ENCODE measurements at places on chromosomes 7 and 10.

- no peak for DNase-seq
Observed at GRCh38 chr10:69068549-69068948, 19.4 kb upstream of the SRGN start.

GRCh38 chr7:41942468-41943093 is 239.7 kb upstream of the INHBA start:
- DNase-seq: no peak

DNA sequence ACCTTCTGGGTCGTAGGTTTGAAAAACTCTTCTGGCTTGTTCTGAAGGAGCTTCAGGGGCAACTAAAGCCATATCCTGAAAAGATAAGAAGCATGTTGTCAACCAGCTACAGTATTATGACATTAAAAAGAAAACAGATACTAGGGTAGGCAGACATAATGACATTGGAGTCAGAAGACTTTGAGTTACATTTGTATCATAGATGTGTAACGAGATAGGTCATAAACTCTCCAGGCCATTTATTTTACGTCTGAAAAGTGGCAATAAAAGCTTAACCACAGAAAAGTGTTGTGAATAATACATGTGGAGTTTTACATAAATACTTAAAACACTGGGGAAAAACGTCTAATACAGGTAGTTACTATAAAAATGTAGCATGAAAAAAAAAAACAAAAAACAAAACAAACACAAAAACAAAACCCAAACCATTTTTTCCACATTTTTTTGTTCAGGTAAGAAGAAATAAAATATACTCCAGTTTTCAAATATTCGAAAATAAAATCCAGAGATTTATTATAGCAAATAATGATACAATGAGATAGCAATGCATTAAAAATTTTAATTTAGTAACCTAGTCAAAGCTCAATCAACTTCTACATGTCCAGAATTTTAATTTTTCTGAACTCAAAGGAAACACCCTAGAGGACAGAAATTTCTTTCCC is 64.1 kb downstream of the MINDY3 start:
- no peak for DNase-seq

- DNase-seq: no peak
Observed at GRCh38 chr7:89123871-89124270, 328.3 kb upstream of the TEX47 start.

GRCh38 chr10:63585041-63585440 is 63.8 kb downstream of the REEP3 start:
- no peak for DNase-seq

GRCh38 chr10:84329196-84329611 is 815 bp downstream of the CCSER2 start:
- peak; percentile 58 for DNase-seq

DNA sequence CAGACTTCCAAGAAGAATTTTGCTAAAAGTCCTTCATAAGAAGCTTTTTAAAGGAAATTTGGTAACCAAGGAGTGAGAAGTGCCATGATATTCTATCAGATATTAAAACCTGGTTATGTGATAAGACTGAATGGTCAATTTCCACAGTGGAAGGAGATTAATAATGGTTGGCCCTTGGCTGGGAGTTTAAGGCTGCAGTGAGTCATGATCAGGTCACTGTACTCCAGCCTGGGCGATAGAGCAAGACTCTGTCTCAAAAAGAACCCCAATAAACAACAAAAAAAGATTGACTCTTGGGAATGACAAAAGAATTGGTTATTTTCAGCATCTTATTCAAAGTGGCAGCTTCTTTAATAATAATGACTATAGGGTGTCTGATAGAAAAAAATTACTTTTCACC is 37.2 kb downstream of the EXOC4 start:
- DNase-seq: no peak

GRCh38 chr7:711093-711921 is 15.2 kb upstream of the DNAAF5 start:
- DNase-seq: no peak

- no peak for DNase-seq
Observed at GRCh38 chr10:24455447-24455846, 246.5 kb downstream of the KIAA1217 start.

DNA sequence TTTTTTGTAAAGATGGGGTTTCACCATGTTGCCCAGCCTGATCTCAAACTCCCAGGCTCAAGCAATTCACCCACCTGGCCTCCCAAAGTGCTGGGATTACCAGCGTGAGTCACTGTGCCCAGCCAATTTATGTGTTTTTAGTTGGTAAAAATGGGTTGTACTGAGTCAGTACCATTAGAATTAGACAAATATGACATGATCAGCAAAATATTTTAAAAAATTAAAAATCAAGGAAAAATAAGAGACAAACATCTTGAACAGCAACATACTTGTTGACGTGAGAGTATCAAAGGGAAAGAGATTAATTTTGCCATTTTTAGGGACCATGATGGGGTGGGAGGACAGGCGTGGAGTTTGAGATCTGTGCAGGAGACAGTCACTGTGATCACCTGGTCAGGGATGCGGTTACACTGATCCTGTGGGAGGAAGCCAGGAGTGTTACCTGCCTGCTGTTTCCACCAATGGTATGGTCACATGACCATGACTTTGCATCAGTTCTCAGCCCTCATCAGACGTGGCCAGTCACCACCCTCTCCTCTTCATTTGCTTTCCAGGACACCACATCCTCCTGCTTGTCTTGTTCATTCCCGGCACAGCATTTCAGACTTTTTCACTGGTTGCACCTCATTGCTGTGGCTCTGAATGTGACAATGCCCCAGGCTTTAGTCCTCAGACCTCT is 29.2 kb upstream of the ENO4 start:
- DNase-seq: no peak

- no peak for DNase-seq
Observed at GRCh38 chr10:123327450-123327849, 173.2 kb downstream of the BUB3 start.

- no peak for DNase-seq
Observed at GRCh38 chr10:81963606-81964005, 88.6 kb downstream of the NRG3 start.

GRCh38 chr7:151010307-151011096 is 13.8 kb downstream of the ATG9B start:
- peak; percentile 34 for DNase-seq

- peak; percentile 53 for DNase-seq
Observed at GRCh38 chr10:70576803-70577517, 25.6 kb downstream of the PRF1 start.

DNA sequence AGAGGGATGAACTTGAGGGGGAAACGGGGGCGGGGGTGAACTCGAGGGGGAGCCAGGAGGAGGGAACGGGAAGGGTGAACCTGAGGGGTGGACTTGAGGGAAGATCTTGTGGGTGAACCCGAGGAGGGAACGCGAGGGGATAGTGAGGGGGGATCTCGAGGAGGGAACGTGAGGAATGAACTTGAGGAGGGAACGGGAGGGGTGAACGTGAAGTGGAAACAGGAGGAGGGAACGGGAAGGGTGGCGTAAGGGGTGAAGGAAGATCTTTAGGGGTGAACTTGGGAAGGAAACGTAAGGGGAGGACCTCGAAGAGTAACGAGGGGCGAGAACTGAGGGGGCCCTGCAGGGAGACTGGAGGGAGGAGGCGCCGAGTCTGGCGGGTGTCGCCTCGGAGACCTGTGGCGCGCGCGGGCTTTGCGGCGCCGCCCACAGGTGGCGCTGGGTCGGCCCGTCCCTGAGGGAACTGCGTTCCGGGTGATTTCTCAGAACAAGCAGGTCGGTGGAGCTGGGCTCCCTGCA is 651 bp downstream of the MYO3A start:
- DNase-seq: no peak

DNA sequence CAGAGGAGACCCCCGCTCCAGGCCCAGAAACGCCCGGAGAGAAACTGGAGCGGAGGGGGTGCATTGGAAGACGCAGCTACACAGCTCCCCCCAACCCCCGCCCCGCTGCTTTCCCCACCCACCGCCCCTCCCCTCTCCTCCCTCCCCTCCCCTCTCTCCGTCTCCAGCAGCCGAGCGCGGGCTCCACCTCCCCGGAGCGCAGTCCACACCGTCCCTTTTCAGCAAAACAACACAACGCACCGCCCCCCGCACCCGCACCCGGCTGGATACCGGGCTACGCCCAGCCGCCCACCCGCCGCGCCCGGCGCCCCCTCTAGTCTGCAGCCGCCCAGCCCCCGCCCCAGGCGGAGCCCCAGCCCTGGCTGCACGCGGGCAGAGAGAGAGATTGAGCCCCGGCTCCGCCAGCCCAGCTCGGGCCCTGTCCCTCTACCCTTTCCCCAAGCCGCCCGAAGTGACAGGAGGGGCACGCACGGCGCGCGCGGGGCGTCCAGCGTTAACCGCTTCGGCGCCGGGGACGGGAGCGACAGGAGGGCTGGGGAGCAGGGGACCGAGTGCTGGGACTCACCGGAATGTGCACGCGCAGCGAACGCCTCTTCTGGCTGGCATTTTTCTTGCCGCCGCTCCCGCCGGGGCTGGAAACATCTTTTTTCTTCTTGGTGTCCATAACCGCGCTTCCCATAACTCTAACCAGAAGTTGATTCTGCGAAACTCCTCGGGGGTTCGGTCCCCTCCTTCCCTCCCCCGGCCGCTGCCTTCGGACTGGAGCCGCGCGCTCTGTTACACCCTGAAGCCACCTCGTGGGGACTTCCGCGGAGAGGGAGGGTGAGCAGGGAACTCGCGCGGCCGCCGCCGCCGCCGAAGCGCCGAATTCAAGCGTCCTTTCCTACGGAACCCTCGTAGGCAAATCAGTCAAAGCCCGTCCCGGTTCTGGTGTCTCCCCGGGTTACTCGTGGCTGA is 695 bp downstream of the PRKAG2 start:
- peak; percentile 88 for DNase-seq

- no peak for DNase-seq
Observed at GRCh38 chr10:19658131-19658530, 158.1 kb upstream of the PLXDC2 start.

- DNase-seq: no peak
Observed at GRCh38 chr10:124296813-124297788, 121.6 kb downstream of the OAT start.

GRCh38 chr7:87635921-87636320 is 7.7 kb downstream of the RUNDC3B start:
- no peak for DNase-seq

GRCh38 chr10:79995979-79996634 is 47.2 kb upstream of the SFTPD start:
- no peak for DNase-seq

DNA sequence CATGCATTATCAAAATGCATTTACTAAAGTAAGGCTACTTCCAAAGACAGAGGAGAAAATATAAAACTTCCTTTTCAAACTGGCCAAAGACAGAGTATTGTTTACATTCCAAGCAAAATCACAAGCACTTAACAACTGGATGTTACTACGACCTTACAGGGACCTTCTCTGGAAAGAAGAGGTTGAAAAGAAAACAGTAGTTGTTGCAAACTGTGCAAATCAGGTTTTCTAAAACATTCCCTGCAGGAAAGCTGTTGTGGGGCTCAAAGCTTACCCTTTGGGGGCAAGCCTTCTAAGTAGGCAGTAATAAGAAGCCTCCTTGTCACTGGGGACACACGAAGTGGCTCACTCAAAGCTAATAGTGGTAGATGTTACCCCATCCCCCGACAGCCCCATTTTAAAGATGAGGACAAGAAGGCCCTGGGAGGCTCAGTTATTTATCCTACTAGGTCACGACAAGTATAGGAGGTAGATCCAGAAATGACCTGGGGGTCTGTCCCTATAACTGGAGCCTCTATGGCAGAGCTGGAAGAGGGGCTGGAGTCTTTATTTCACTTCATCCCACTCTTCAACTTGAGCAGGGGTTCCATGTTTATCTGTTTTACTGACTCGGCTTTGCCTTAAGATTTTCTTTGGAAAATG is 46.6 kb downstream of the ATXN7L1 start:
- no peak for DNase-seq

GRCh38 chr7:22610951-22611757 is 111.2 kb upstream of the STEAP1B start:
- DNase-seq: no peak

DNA sequence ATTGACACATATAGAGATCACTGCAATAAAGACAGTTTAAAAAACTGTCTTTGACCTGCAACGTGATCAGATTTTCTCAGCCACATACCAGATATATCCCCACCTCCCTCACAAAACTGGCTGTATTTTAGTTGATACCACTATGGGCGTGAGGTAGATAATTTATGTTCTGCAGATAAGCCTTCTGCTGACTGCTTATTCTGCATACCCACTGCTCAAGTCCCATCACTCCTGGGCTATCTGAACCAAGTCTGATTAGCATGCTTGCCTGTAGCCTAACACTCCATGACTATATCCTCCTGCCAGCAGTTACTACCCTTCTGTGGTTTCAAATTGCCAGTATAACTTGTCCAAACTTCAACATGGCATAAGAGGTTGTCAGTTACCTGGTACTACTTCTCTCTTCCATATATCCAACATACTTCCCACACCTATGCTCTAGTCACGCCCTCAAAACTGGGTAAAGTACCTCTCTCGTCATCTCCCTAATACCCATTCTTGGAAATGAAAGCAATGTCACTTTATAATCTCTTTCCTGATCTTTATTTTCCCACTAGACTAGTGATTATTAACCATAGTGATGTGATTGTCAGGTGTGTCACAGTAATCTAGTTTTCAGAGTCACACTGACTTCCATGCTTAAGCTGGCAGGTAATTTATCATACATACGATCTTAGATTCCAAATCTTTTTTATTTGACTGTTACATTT is 70.7 kb downstream of the MALSU1 start:
- DNase-seq: no peak

DNA sequence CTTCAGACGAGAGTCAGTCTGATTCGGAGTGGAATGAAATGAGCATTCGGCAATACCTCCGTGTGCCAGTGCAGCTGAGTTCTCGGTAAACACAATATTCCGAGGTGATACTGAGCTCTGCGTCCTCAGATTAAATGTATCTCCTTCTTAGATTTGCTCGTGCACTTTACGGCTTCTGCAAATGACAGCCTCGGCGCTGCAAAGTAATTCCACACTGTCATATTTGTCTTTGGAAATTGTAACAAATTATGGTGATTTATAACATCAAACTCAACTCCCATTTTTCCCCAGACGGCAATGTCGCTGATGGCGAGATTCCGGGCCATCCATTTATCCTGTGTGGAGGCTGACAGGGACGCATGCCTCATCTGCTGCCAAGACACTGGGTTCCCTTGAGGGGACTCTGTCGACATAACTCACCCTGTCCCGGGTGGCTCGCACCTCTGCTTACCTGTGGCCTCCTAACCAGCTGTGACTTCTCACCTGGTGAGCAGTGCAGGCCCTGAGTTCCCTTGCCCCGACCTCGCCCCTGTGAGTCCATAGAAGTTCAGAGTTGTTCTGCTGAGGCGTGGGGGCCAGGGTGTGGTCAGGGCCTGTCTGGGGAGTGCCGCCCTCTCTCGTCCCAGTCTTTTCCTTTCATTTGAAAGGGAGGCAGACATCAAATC is 201.9 kb downstream of the ADARB2 start:
- DNase-seq: no peak

DNA sequence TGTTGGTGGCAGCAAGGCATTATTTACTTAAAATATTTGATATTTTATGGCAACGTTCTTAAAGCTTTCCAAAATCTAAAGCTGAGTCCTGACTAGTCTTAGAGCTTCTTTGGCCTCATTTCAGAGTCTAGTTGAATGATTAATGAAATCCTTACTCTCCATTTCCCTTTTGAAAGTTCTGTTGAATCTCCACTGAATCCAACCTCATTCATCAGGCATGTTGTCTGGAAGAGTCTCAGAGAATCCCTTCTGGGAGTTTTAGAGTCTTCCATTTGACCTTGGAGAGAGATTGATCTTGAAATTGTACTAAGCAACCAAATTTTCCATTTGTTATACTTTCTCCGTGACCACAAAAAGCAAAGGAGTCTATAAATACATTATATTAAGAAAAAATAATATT is 198.5 kb upstream of the TMEM196 start:
- DNase-seq: no peak

GRCh38 chr10:78346721-78347120 is 313.1 kb downstream of the RPS24 start:
- no peak for DNase-seq

Data from suppressor macrophage (primary cell).